HCT116 (cell line): ENCODE measurements at places on chromosomes 11 and 22. TPM values are rescaled to one million over a fixed set of nuclear protein-coding genes. Genes with fewer than 3 reads are reported as not detected.
A peak's percentile ranks its signal among the peaks of the same experiment; 100 is the strongest.

Gene KDELR3
- 33.1 TPM for total RNA-seq

Gene SMTNL1
- not detected for total RNA-seq

Gene KCNK7
- 0.61 TPM for total RNA-seq

DNA sequence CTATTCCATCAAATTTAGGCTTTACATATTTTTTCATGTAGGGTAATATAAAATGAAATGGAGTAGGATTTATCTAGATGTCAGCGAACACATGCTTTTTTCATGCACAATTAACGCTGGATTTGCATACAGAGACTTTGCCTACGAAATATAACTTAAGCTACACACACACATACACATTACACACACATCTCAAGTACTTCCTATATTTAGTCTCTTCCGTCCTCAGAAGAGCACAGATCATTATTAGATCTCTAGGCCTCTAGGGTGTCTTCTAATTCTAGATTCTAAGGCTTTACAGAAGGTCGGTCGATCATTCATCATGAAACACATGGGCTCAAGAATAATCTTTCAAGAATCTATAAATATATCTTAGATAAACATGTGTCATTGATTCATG, 3.8 kb upstream of the MS4A13 start:
- no peaks in the 10 kb centered on the region for H3K4me1 ChIP-seq
- no peak overlapping the region for H3K27ac ChIP-seq
- H3K27me3 ChIP-seq: no peaks in the 10 kb centered on the region

GRCh38 chr11:62402960-62403730, 15.7 kb upstream of the SCGB1A1 start:
- no peaks in the 10 kb centered on the region for H3K4me1 ChIP-seq
- no peaks in the 10 kb centered on the region for H3K27me3 ChIP-seq
- DNase-seq: no peak
- H3K27ac ChIP-seq: no peak overlapping the region
- no peaks in the 10 kb centered on the region for H3K36me3 ChIP-seq
- no peak overlapping the region for H3K4me3 ChIP-seq

GRCh38 chr11:64390558-64390957, 31.6 kb downstream of the RPS6KA4 start:
- peaks cover 11% of the 10 kb centered on the region for H3K4me1 ChIP-seq
- DNase-seq: no peak
- H3K36me3 ChIP-seq: no peaks in the 10 kb centered on the region
- no peak overlapping the region for H3K27ac ChIP-seq

- H3K27me3 ChIP-seq: no peaks in the 10 kb centered on the region
- H3K36me3 ChIP-seq: no peaks in the 10 kb centered on the region
- DNase-seq: no peak
- no peak overlapping the region for H3K4me3 ChIP-seq
- H3K4me1 ChIP-seq: no peaks in the 10 kb centered on the region
Measured at GRCh38 chr22:45125188-45125587, 38.5 kb upstream of the NUP50 start.

GRCh38 chr22:38696606-38697424, 3.9 kb downstream of the JOSD1 start:
- peak; percentile 68 for DNase-seq
- no peaks in the 10 kb centered on the region for H3K27me3 ChIP-seq
- peaks cover 18% of the 10 kb centered on the region; the same call in 1 of the 2 replicates for H3K36me3 ChIP-seq
- peaks cover 62% of the 10 kb centered on the region for H3K4me1 ChIP-seq
